CD4-positive, alpha-beta memory T cell (primary cell): ENCODE measurements at places on chromosomes 2 and 18. TPM values are rescaled to one million over a fixed set of nuclear protein-coding genes. Genes with fewer than 3 reads are reported as not detected.

GRCh38 chr2:237987268-237987667 lies 20.5 kb downstream of the UBE2F start:
- DNase-seq: no peak

- DNase-seq: no peak
Measured at GRCh38 chr2:189129971-189130370, 49.6 kb downstream of the COL5A2 start.

- no peak for DNase-seq
Measured at GRCh38 chr2:202566286-202566685, 68.5 kb upstream of the FAM117B start.

DNA sequence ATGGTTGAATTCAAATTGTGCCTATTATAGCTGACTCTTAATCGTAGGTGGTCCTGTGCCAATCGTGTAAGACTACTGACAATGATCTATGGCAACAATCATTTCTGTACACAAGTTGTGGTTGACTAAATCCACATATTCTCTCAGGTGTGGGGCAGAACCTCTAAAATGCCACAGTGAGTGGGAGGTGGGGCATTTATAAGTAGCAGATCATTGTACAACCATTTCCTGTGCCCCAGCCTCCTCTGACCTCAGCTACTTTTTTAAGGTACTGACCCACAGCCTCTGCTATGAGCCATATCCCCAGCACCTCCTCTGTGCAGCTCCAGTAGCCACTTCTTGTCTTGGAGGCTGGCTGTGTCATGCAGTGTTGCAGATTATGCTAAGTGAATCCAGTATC lies 48.6 kb upstream of the RAPH1 start:
- DNase-seq: no peak

GRCh38 chr2:30677861-30678385 lies 129.3 kb downstream of the CAPN13 start:
- no peak for DNase-seq

DNA sequence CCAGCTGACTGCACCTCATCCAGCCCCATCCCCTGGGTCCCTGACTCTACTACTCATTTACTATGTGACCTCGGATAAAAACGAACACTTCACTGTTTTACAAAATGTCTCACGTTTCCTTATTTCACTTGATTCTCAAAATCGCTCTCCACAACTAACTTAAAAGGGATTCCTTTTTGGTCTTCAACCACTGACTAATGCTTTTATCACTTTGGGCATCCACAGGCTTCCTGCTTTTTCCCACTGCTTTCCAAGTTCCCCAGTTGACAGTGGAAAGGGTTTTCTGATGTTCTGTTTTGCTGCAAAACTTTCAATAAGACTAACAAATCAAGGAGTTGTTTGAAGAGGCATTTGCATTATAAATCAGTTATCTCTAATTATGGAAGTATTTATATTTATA lies 24.1 kb downstream of the EIF2AK3 start:
- no peak for DNase-seq

DNA sequence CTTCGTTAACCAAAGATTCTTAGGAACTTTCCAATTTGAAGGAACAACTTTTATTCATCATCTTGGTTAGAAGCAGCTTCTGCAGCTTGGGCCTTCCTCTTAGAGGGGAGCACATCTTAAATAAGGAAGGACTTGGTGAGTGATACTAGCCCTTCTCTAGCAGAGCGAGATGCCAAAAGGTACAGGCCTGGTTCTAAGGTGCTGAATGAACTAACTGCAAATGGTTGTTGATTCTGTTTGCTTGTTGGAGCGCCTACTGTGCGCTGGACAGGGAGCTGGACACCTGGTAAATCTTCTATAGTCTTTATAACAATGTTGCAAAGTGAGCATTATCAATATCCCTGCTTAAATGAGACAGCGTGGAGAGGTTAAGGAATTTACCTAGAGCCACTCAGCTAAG lies 127.1 kb downstream of the MYCN start:
- DNase-seq: no peak

DNA sequence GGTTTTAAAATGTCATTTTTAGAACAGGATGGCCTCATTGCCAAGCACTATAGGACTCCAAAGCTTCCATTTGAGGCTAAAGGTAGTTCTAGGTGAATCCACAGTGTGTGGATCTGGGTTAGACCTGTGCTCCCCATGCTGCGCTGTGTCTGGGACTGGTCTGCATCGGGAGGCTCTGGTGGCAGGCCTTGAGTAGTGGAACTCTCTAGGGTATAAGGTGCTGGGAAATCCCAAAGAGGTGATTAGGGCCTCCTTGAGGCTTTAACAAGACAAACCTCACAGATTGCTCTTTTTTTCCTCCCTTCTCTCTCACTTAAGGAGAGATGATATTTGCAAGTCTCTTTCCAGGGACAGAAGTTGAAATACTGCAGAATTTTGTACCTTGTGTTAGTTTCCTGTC lies 9.3 kb downstream of the SEC11C start:
- no peak for DNase-seq

DNA sequence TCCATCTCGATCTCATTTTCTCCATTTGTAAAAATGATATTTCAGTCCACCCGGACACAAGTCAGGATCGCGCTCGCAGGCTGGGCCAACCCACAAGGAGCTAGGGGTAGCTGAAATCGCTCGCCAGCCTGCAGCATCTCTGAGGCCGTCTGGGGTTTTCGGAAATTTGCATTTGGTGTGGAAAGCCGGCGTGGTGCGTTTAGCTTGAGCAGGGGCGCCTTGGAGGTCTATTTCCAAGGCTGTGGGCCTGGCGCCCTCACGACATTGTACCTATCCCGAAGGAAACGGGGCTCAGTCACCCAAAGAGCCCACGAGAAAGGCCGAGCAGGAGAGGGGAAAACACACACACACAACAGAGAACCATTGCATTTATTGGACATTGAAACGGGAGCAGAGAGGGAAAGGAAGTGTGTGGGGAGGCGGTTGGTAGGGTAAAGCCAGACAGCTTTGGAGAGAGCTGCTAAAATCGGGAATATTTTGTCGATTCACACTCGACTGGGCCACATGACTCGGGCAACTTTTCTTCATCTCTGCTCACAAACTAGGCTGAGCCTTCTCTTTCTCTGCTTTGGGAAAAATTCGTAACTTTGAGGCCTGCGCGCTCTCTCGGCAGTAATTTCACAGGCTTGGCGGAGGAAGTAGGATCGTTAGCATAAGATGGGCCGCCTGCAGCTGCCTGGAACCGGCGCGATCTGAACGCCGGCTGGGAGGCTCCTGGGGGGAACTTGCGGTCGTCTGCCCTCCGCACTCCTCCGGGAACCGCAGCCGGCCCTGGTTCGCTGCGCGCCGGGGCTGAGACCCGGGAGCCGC lies 1.1 kb upstream of the HOXD8 start:
- no peak for DNase-seq

DNA sequence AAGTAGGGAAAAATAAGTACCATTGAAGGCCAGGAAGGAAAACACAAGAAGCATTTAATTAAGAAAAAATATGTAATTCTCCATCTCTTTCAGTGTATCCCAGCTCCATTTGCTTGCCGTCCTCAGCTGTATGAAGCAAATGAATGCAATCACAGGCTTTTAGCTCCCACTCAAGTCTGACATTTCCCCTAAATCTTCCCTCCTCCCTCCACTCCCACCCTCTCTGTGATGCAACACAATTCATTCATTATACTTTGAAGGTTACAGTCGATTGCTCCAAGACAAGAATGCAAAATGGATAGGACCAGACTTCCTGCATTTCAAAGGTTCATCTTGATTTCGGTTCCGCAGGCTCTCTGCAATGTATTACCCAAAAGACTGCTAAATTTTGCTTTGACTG lies 172.7 kb upstream of the SERPINE2 start:
- no peak for DNase-seq

GRCh38 chr2:20065885-20066602 lies 14.6 kb upstream of the LAPTM4A start:
- no peak for DNase-seq

DNA sequence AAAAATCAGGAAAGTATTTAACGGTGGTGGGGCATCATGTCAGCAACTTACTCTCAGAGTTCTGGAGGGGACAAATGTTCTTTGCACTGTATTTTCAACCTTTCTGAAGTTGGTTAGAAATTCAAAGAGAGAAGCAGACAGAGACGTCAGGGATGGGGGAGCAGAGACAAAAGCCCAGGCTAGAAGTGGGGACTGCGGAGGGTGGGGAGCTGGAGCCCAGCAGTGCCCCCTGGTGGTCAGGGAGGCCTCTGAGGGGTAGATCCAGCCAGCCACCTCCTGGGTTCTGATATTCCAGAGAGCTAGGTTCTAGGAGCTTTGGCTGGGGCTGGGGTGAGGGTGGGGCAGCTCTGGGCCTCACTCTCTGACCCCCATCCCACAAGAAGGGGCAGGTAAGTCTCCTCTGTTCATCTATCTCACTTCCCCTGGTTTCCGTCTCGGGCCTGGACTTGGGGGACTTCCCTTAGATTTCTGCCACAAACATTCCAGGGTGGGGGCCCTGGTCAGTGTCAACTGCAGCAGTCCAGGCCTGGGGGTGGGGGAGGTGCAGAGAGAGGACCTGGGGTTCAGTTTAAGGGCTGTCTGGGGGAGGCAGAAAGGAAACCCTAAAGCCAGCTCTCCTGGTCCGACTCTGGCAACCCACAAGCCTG lies 8.9 kb downstream of the TNS1 start:
- peak; percentile 19 for DNase-seq

- peak; percentile 81 for DNase-seq
Measured at GRCh38 chr2:172442072-172442895, 14.9 kb downstream of the ITGA6 start.

DNA sequence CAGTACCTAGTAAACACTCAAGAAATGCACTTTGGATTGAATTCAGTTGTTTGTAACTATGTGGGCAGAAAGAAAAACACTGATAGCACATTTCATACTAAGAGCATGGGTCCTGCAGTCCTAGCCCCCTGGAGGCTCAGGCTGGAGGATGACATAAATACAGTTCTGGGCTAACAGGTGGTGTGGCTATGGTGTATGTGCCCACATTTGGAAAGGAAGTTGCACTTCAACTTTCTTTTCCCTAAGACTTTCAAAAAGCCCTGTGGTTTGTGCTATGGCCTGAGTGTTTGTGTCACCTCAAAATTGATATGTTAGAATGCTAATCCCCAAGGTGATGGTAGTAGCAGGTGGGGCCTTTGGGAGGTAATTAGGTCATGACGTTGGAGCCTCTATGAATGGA lies 218.2 kb downstream of the CDCA7 start:
- no peak for DNase-seq

DNA sequence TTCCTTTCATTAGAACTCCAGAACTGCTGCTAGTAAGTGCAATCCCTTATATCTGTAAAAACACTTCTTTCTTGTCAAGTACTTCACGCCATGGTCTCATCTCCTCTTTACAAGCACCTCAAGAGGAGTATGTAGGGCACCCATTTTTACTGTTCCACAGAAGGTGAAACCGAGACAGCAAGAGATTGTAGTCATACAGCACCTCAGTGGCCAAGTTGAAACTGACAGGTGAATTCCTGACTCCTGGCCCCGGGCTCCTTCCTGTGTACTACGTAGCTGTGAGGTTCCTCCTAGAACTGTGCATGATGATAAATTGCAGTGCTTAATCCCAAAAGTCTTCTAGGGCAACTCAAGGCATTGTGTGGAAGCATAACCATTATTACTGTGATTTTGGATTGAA lies 131.5 kb upstream of the MEIS1 start:
- no peak for DNase-seq

GRCh38 chr2:209146682-209147320 lies 277.0 kb upstream of the MAP2 start:
- DNase-seq: no peak

GRCh38 chr2:114237331-114237730 lies 205.1 kb upstream of the DPP10 start:
- no peak for DNase-seq

- DNase-seq: no peak
Measured at GRCh38 chr2:133498662-133499585, 69.3 kb downstream of the NCKAP5 start.

DNA sequence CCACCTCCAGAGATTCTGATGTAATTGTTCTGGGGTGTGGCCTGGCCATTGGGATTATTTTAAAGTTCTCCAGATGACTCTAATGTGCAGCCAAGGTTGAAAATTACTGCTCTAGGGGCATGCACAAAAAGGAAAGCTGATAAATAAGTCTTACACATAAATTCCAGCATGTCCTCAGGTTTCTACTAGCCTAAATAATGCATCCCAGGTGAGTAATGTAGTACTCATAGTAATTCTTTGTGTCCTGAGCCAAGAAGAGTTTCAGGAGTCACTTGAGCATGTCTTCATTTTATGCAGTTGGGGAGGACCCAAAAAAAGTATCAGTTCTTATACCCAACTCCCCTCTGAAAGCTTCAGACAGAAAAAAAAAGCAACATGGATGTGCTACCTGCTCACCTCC lies 130.1 kb upstream of the SP5 start:
- no peak for DNase-seq

DNA sequence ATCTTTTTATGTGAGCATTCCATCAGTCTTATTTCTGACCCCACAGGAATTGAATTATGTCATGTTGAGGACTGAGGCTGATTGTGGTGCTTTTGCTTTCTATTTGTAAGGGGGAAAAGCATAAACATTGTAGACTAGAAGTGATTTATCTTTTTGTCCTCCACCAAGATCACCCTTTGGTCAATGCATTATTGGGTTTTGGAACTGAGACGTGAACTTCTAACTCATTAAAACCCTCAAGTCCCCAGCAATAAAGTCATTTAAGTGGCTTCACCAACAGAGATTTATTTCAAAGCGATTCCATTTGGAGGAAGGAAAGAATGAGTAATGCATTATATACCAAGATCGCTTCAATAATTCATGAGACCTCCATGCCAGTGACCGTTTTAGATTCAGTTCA lies 75.5 kb upstream of the TXNDC2 start:
- no peak for DNase-seq

DNA sequence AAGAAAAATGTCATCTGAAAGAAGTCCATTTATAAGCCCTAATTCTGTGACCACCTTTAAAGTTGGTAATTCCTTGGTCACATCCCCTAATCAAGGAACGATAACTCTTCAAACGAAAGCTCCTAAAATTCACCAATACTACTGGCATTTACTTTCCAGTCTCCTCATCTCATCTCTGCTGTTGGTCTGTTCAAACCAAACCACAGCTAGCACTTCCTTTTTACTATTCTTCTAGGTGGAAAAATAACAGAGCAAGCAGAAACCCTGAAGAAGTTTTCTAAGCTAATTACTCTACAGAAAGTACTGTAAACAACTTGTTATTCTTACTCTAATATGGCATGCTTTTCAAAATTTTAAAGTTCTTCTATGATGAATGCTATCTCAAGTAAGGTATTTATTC lies 21.6 kb downstream of the TIA1 start:
- DNase-seq: no peak

ALPI gene
- total RNA-seq: not detected

GPR155 gene
- 20.4 TPM for total RNA-seq

SLC9A4 gene
- total RNA-seq: not detected

LAMA1 gene
- total RNA-seq: not detected

RAB27B gene
- total RNA-seq: 3.1 TPM

ERFE gene
- not detected for total RNA-seq

ERBB4 gene
- not detected for total RNA-seq

PDE1A gene
- not detected for total RNA-seq

GREB1 gene
- total RNA-seq: 0.19 TPM

SCYGR4 gene
- not detected for total RNA-seq

DYNAP gene
- not detected for total RNA-seq

PRKAG3 gene
- total RNA-seq: not detected

CCDC141 gene
- 8.2 TPM for total RNA-seq

FAM228A gene
- total RNA-seq: 0.36 TPM

RGPD6 gene
- total RNA-seq: 42.7 TPM

DYNC2LI1 gene
- 3.9 TPM for total RNA-seq
